ENCODE measurements at places on chromosomes 4 and X.

DNA sequence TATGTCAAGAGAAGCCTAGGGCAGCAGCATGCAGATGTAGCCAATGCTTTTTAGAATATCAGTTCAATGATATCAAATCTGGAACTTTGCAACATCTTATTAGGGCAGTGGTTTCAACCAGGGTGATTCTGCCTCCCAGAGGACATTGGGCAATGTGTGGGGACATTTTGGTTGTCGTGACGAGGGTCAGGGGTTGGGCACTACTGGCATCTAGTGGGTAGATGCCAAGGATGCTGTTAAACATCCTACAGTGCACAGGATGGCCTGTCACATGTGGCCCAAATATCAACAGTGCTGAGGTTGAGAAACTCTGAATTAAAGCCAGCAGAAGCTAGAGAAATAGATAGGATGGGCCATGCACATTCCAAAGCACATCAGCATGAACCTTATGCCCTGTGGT is 152.3 kb downstream of the AMELX start:
- DNase-seq, result no peak

GRCh38 chrX:122113376-122113775 is 1066.0 kb downstream of the GLUD2 start:
- DNase-seq, result no peak

DNA sequence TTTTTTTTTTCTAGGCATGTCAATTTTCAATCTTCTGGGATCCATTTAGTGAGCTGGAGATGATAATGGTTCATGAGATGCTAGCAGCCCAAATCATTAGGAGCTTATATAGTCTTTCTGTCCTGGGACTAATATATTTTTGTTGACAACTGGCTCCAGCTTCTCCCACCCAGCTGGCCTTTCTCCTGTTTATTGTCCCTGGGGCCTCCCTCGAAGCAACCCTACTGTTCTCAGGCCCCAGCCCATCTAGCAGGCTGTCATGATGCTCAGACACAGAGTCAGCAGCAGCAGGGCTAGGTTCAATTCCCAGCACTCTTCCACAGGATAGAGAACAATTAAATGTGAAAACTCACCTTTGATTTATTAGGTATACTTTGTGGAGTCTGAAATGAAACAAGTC is 127.6 kb upstream of the MID1 start:
- DNase-seq, result no peak

GRCh38 chrX:9390693-9391368 is 74.0 kb upstream of the TBL1X start:
- no peak for DNase-seq

DNA sequence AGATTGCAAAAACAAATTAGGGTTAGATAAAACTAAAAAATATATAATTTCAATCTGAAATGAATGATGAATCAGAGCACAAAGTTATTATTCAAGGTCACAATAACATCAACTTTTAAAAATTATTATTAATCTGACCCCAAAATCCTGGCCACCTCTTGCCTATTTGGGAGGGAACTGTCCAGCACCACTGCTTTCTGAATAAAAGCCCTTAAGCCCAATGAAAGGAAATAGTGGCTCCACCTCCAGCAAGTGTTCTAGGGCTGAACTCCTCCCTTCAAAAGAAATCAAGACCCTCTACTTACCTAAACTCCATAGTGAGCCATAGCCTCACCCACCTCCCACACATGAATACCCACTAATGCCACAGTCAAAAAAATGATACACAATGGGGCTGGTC is 208.2 kb downstream of the PARM1 start:
- DNase-seq, result no peak

GRCh38 chrX:24150898-24151297 is 1.4 kb downstream of the ZFX start:
- DNase-seq, result no peak

DNA sequence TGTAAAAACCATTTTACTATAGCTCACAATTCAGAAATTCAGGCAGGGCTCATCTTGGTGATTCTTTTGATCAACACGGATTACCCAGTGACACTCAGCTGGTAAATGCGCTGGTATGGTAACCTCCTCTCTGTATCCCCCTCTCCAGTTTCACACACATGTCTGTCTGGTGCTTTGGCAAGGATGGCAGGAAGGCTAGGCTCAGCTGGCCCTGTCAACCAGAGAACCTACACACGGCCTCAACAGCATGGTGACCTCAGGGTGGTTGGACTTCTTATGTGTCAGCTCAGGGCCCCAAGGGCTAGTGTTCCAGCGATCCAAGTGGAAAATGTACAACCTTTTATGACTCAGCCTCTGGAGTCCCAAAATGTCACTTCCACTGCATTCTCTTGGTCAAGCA is 55.7 kb upstream of the EOLA2 start:
- no peak for DNase-seq

GRCh38 chr4:1597021-1597931 is 86.8 kb downstream of the FAM53A start:
- DNase-seq, result no peak

- DNase-seq, result no peak
Measured at GRCh38 chrX:68139791-68140190, 293.5 kb downstream of the OPHN1 start.

DNA sequence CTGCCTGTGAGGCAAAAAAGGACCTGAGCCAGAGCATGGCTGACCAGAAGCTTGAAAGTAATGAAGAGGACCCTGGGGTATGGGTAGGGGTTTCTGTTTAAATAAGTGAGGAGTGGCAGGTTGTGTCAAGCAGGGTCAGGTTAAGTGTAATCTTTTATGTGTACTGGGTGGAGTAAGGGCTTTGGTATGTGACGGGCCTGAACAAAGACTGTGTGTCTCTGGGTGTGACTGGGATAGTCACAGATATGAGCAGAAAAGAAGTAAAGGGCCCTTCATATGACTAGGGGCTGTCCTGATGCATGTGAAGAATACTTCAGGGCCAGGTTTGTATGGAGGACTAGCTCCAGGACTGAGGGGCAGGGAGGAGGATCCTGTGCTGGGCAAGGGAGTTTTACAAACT is 82.4 kb downstream of the ITIH6 start:
- no peak for DNase-seq

Measured in stimulated activated CD8-positive, alpha-beta memory T cell treated with anti-CD3 and anti-CD28 coated beads, Interleukin-15, amount 100 ng/mL, for 1 hour (primary cell).